Kidney (tissue), 22 donors: ENCODE measurements at places on chromosomes 12 and 14.

DNA sequence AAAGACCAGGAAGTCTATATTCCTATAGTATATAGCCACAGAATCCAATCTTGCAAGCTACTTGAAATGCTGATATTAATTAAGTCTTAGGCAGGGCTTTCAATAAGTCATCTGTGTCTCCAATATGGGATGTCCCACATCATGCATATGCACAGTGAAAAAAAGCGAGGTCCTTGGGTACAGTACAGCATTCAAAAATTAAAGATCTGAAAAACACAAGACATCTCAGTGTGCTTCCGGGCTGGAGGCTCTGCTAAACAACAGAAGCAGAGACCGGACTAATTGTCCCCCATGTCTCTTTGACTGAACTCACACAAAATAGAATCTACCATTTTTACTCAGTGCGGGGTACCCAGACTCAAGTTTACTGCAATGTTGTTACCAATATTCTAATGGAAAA lies 156.0 kb downstream of the DAD1 start:
- no peak for DNase-seq
- H3K27ac ChIP-seq = no peak overlapping the region
- H3K36me3 ChIP-seq = no peaks in the 10 kb centered on the region
- H3K27me3 ChIP-seq = no peaks in the 10 kb centered on the region

GRCh38 chr12:64187370-64187769 lies 34.7 kb downstream of the KICS2 start:
- no peaks in the 10 kb centered on the region for H3K4me1 ChIP-seq
- H3K27ac ChIP-seq = no peak overlapping the region
- no peak for DNase-seq
- H3K4me3 ChIP-seq = no peak overlapping the region

- H3K4me3 ChIP-seq = no peak overlapping the region
- H3K27me3 ChIP-seq = no peaks in the 10 kb centered on the region
- H3K27ac ChIP-seq = no peak overlapping the region
- no peaks in the 10 kb centered on the region for H3K4me1 ChIP-seq
- H3K36me3 ChIP-seq = peaks cover 9% of the 10 kb centered on the region
- DNase-seq = no peak
Observed at GRCh38 chr12:132669166-132669879, 17.8 kb downstream of the POLE start.

DNA sequence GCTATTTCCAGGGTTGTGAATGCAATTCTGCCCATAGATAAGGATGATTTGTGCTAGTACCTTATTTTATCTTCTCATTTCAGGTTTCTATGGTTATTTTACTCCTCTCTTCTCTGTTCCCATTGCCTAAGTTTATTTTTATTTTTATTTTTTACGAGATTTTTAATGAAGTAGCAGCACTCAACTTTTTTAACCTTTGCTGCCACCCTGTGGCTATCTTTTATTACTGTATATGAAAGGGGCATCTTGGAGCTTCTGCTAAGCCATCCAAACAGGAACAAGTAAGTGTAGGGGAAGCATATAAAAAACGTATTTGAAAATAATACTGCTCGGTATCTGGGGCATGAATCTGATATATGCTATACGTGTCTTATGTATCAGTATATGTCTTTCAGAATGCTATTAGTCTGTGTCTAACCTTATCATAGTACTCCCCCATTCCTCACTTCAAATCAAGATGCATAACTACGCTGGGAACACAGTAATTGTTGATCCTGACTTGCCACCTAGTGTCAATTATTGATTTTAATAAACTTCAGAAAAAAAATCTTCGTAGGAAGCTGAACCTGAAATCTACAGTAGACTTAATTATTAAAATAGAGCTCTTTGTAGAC lies 60.3 kb downstream of the KLRG1 start:
- no peaks in the 10 kb centered on the region for H3K4me1 ChIP-seq
- H3K27me3 ChIP-seq = no peaks in the 10 kb centered on the region
- no peaks in the 10 kb centered on the region for H3K36me3 ChIP-seq
- no peak for DNase-seq
- no peak overlapping the region for H3K4me3 ChIP-seq

DNA sequence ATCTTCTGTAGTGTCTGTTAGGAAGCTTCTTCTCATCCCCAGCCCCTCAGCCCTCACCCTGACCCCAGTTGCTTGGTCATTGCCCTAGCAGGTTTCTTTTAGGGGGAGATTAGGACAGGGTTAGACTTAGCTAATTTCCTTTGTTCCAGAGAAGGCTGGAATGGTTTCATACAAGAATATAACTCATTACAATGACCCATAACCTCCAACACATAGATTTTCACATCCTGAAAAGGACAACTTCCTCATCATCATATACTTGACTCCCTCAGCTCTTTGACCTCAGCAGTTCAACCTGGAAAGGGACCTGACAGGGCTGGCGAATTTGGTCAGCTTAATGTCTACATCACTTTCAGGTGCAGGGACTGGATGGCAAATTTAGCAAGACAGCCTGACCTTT lies 8.0 kb upstream of the BHLHE41 start:
- no peak overlapping the region for H3K27ac ChIP-seq
- no peak for DNase-seq
- no peaks in the 10 kb centered on the region for H3K4me1 ChIP-seq
- H3K36me3 ChIP-seq = no peaks in the 10 kb centered on the region
- no peak overlapping the region for H3K4me3 ChIP-seq

DNA sequence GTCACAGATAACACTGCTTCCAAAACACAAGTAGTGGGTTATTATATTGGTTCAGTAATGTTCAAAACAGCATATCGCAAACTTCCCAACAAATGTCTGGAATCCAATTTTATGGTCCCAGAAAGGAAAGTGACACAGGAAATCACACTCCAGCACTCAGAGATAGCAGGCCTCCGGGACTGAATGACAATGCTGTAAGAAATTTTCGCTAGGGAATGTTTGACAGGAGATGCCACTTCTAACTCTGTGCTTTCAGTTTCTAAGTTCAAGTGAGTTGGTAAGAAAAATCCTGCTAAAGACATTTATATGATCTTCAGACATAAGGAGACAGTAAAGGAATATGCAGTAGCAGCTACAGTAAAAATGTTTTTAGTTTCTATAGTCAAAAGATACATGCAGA lies 93.2 kb downstream of the SLC2A13 start:
- H3K27me3 ChIP-seq = no peaks in the 10 kb centered on the region
- H3K36me3 ChIP-seq = no peaks in the 10 kb centered on the region
- H3K4me3 ChIP-seq = no peak overlapping the region

DNA sequence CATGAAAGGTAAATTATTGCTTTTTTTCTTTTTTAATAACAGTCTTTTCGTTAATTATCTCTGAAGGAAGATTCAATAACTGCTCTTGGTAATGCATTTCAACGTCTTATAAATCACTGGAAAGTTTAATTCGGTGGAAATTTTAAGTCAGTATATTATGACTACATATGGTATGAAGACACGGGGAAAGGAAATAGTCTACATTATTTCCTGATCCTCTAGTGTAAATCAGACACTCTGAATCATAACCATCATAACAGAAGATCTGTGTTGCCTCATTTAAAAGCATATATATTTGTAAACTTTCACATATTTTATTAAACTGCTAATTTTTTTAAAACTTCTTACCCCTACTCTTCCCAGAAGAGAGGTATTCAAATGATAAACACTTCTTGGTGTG lies 53.7 kb downstream of the EFCAB11 start:
- no peak overlapping the region for H3K4me3 ChIP-seq
- H3K36me3 ChIP-seq = no peaks in the 10 kb centered on the region
- no peaks in the 10 kb centered on the region for H3K27me3 ChIP-seq

DNA sequence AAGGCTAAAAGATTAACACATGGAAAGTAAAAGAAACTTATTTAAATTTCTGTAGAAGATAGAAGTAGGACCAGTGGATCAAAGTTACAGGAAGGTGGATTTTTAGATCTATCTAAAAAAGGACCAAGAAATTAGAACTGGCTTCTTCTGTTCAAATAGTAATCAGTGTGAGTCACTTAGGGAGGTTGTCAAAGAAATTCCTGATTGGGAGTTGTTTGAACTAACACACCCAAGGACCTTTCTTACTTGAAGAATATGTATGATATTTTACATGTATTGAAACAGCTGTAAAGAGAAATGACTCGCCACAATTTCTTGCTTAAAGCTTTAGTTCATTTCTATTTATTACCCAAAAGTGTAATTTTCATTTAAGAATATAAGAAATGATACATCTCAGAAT lies 256.9 kb downstream of the RAD51B start:
- no peaks in the 10 kb centered on the region for H3K4me1 ChIP-seq
- no peak for DNase-seq
- no peaks in the 10 kb centered on the region for H3K27me3 ChIP-seq
- no peak overlapping the region for H3K27ac ChIP-seq
- H3K36me3 ChIP-seq = no peaks in the 10 kb centered on the region

GRCh38 chr12:29223956-29224543 lies 75.0 kb downstream of the FAR2 start:
- no peaks in the 10 kb centered on the region for H3K4me1 ChIP-seq
- H3K36me3 ChIP-seq = no peaks in the 10 kb centered on the region
- H3K4me3 ChIP-seq = no peak overlapping the region
- no peak overlapping the region for H3K27ac ChIP-seq
- no peak for DNase-seq
- H3K27me3 ChIP-seq = no peaks in the 10 kb centered on the region

DNA sequence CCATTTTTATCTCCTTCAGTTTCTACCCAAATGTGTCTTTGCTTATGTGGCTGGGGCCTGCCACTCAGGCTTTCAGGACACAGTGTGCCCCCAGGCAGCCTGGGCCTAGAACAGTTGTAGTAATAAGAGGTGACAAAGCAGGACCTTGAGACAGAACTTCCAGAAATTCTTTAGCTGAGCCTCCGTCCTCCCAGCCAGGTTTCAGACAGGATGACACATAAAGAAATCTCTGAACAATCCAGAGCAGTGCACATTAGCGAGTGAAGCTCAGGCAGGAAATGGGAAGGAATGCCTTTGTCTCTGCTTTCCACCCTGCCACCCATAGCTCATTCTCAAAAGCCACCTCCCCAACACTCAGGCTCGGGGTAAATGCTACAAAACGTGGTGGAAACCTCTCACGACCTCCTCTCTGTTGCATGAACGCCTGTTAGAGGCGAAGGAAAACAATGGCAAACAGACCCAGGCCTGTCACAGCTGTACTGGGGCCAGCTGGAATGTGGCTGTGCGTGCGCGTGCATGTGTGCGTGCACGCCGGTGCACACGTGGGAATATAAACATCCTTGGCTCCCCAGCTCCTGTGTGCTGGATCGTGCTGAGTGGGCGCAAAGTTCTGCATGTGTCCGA lies 286.7 kb downstream of the ZFP36L1 start:
- no peak overlapping the region for H3K4me3 ChIP-seq
- peak overlapping the region; percentile 8 for H3K27ac ChIP-seq
